Activated T-cell treated with anti-CD3 and anti-CD28 coated beads, Interleukin-2, amount 50 U/mL, for 24 hours (primary cell): ENCODE measurements at places on chromosomes 6 and 20.

DNA sequence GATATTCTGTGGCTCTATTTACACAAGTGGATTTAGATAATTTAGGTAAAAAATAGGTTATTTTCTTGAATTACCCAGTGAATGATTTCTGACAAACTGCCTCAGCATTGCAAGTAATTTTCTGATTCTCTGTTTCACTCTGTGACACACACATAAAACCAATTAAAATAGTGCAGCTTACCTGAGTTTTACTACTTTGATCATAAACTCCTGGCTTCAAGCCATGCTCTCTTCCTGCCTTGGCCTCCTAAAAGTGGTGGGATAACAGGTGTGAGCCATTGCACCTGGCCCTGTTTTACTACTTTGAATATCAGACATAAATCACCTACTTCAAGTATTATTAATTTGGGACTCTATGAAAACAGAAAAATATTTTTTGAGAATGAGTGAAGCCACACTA is 462.9 kb downstream of the ADGRB3 start:
- no peak for DNase-seq

- DNase-seq = no peak
Measured at GRCh38 chr6:100415768-100416167, 49.0 kb downstream of the SIM1 start.

DNA sequence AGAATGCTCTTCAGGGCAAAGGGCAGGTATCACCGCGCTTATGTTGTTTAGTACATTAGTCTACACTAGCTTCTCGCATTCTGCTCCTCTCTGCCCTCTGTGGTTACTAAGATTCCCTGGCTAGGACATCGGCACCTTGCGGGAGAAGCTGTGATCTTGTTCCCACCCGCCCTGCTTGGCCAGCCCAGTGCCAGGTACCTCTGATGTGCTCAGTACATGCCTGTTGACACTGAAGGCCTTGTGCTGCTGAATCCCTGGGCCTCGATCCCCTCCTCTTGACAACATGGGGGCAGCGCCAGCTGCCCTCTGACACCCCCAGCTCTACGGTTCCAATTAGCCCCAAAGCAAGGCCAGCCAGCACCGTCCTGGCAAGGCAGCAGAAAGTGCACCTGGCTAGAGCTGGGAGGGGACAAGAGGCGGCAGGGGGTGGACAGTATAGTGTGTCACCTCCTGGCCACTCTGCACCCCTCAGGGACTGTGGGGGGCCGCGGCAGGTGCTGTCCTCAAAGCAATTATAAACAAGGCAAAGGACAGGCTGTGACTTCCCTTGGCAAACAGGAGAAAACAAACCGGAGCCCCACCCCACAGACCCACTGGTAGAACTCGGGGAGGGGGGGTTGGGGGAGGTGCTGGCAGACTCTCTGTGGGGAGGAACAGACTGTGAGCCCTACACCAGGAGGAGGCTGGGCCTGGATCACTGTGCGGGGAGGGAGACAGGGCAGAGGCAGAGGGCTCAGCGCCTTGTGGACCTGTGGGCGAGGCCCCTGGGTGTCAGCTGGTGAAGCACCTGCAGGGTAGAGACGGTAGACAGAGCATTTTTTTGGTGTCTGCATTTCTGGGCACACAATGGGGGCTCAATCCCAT is 7.1 kb downstream of the TFEB start:
- DNase-seq = no peak

GRCh38 chr20:3616250-3616649 is 46.9 kb downstream of the GFRA4 start:
- no peak for DNase-seq

DNA sequence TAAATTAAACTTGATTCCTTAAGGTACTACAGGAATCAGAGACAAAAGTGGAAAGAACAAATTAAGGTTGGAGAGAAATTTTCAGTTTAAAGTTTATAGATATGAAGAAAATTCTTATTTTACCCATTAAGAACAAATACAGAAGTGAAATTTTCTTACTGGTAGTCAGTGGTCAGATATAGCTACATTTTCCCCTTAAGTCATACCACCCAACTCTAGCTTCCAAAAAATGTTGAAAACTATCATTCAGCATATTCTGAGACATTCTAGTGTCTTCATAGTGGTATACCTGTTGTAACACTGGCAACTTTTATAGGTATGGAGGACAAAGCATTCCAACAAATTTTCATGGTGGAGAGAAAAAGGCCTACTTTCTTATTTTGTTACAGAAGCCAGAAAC is 15.6 kb upstream of the SUMO4 start:
- no peak for DNase-seq

DNA sequence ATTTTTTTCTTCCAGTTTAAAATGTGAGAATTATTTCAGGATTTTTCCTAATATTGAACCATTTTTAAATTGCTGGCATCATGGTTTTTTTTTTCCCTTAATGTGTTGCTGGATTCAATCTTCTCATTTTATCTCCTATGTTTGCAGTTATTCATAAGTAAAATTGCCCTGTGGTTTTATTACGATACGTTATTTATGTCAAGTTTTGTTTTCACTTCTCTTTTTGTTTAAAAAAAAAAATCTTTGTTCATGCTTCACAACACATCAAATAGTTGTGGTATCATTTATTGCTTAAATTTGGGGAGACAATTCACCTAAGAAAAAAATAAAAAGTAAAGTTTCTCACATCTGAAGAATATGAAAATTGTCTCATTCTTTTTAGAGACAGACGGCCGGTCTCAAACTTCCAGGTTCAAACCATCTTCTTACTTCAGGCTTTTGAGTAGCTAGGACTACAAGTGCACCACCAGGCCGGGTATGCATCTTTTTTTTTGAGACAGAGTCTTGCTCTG is 239.3 kb upstream of the ID4 start:
- no peak for DNase-seq

DNA sequence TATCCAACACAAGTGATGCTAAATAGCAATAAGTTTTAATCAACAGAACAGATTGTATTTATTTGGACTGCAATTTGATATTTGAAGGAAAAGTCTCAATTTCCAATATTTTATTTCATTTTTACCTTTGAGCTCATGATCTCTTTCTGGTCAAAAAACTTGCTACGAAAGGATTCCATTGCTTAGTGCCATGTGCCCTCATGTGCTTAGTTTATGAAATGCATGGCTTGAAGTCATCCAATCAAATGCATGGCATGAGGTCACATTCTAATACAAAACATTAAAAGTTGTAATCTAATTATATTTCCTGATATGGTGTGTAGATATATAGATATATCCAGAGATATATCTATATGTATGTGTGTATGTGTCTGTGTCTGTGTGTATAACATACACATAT is 321.2 kb upstream of the ADGRB3 start:
- no peak for DNase-seq

DNA sequence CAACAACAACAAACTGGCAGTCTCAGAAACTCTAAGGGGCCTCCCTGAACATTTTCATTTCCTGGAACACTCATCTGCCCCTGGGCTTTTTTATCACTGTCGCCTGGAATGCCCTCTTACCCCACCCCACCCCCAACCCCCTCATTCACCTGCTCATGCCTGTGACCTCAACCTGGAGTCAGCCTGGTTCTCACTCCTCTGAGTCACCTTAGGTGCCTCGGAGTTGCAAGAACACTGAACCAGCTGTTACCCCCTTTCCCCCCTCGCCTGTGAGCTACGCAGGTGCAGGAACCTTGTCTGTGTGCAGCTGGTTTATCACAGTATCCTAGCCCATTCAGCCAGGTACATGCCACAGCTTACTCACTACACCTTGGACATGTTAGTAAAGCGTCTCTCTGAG is 12.8 kb upstream of the SNAI1 start:
- DNase-seq = no peak

DNA sequence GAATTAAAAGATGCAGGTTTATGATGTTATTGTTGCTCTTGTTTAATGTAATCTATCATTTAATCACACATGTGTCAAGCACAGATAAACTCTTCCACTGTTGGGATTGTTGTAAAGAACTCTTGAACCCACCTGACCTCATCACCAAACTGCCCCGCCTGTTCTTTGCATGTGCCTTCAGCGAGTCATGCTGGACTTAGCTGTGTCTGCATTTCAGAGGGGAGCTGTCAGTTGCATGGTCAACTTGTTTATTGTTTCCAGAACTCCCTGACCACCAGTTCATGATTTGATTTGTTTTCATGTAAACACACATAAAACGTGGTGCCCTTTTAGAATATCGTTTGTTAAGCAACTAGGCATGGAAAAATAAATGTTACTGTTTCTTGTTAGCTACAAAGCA is 93.6 kb downstream of the KHDC1L start:
- DNase-seq = no peak

GRCh38 chr6:40379811-40380210 is 207.4 kb downstream of the LRFN2 start:
- no peak for DNase-seq

GRCh38 chr6:115882174-115882573 is 178.5 kb downstream of the FRK start:
- DNase-seq = no peak

DNA sequence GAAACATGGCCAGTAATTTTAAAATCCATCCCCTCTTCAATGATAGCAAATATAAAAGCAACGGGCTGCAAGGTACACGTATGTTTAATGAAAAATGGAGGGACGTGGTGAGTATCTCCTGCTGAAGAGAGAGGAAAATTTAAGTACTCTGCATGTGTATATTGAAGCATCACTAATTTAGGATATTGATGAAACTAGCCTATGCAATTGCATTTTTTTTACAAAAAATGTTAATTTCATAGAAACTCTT is 362 bp upstream of the TMX4 start:
- no peak for DNase-seq

DNA sequence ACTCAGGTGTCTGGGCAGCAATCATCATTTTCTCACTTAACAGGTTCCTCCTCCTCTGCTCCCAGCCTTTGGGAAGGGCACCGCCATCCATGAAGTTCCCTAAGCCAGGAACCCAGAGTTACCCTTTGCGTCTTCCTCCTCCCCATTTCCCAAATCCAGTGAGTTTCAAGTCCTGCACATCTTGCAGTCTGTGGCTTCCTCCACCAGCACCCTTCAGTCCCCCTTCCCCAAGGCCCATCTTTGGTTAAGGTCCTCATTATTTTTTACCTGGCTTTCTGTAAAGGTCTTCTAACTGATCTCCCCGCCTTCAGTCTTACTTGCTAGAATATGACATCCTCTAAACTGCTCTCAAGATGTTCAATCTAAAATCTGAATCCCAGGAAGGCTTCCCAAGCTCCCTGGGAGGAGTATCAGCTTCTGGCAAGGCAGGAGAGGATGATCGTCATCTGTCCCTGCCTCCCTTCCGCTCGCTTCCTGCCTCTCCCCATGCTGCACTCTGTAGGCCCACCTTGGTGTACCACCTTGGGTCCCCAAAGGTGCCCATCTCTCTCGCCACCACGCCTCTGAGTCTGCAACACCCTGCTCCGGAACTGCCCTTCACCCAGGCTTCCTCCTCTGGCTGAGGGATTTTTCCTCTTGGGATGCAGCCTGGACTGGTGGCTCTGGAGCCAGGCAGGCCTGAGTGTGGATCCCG is 11.4 kb upstream of the DUSP22 start:
- DNase-seq = no peak

DNA sequence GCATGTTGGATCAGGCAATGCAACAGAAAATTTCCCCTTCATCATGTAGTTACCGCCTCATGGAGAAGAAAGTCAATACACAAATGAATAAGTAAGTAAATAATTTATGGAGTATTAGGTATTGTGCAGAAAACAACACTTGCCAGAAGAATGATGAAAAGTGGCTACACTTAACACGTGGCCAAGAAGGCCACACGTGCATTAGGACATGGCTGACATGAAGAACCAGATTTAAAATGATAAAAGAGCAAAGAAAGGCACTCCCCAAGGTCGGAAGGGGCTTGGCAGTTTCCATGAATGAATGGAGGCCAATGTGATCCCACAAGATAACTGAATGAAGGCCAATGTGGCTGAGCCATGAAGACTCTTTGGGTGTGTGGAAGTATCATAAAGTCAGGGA is 447.2 kb downstream of the DOK5 start:
- DNase-seq = no peak

DNA sequence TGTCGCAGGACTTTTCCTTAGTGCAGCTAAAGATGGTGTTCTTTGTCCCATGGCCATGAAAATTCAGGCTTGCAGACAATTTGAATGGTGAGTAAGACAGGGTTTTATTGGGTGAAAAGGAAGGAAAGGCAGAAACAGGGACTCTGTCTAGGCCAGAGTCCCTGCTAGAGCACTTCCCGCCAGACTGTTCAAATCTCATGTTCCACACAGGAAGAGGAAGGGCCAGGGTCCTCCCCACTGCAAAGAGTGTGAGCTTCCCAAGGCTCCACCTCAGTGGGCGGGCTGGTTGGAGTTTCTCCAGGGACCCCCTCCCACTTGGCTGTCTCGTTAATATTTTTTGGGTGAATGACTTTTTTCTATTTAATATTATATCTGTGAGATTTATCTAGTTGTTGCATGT is 29.0 kb downstream of the COL19A1 start:
- no peak for DNase-seq

DNA sequence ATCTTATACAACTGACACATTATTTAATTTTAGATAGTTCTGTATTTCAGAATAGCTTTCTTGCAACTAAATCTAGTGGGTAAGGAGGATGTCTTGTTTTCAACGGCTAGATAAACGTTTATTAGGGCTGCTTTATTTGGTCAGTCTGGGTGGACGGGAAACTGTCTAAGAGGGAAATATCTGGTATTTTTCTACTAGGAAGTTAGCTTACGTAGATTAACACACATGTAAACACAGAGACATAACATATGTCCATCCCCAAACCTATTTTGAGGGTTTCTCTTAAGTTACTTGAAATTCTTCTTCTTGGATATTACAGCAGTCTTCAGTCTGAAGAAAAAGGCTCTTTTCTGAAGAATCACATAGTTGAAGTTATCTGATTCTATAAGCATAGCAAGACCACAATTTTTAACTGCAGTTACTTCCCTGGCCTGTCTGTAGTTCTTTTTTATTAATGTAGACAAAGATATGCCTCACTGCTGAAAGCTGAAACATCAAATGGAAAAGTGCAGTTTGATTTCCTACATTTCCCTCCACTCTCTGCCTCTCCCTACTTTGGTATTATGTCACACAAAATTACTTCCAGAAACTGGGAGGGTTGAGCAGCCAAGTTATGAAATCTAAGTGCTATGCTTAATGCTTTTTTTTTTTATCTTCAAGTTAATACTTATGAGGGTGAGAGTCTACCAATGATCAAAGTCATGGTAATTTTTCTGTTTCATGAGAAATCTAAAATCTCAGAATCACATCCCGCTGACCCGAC is 37.4 kb downstream of the PLAGL1 start:
- no peak for DNase-seq

GRCh38 chr20:23340524-23340923 is 10.1 kb upstream of the NXT1 start:
- DNase-seq = no peak
